ENCODE measurements at places on chromosomes 1 and 21. TPM values are rescaled to one million over a fixed set of nuclear protein-coding genes. Genes with fewer than 3 reads are reported as not detected.

The SLC39A1 gene
- 42.6 TPM for total RNA-seq

The SAMD13 gene
- not detected for total RNA-seq

The FCRL2 gene
- not detected for total RNA-seq

The GNG12 gene
- total RNA-seq, result 0.05 TPM

The LCE3D gene
- not detected for total RNA-seq

The RSPH1 gene
- not detected for total RNA-seq

The EIF3I gene
- 172 TPM for total RNA-seq

The TRAF3IP3 gene
- total RNA-seq, result 421 TPM

The PLA2G2D gene
- not detected for total RNA-seq

The RPE65 gene
- not detected for total RNA-seq

The NGF gene
- not detected for total RNA-seq

The MYOC gene
- not detected for total RNA-seq

The SLC16A4 gene
- total RNA-seq, result 0.55 TPM

The FAM229A gene
- 10.6 TPM for total RNA-seq

The HSPA6 gene
- 1.2 TPM for total RNA-seq

The C1orf210 gene
- total RNA-seq, result not detected

The RBM11 gene
- total RNA-seq, result 0.88 TPM

The FCGR3B gene
- total RNA-seq, result not detected

The AQP10 gene
- not detected for total RNA-seq

The ERVH48-1 gene
- total RNA-seq, result not detected

The OPRD1 gene
- not detected for total RNA-seq

The IL20 gene
- total RNA-seq, result not detected

The CD84 gene
- 21.6 TPM for total RNA-seq

The RAD54L gene
- 43.9 TPM for total RNA-seq

The OR2T2 gene
- not detected for total RNA-seq

The CD53 gene
- 657 TPM for total RNA-seq

The LRRC8D gene
- 19.4 TPM for total RNA-seq

The EPHA10 gene
- not detected for total RNA-seq

The AK5 gene
- total RNA-seq, result 0.65 TPM

The SYPL2 gene
- not detected for total RNA-seq

The UCHL5 gene
- 44.8 TPM for total RNA-seq

The CELA2B gene
- total RNA-seq, result not detected

The OR2L8 gene
- total RNA-seq, result not detected

The NBPF19 gene
- 14.0 TPM for total RNA-seq

The C1QB gene
- total RNA-seq, result not detected

Measured in activated CD4-positive, alpha-beta memory T cell treated with anti-CD3 and anti-CD28 coated beads, Interleukin-2, amount 10 ng/mL, durations not matched to agents 7 days and 5 days (primary cell).